ENCODE measurements at places on chromosomes 13 and 19. TPM values are rescaled to one million over a fixed set of nuclear protein-coding genes. Genes with fewer than 3 reads are reported as not detected.

DNA sequence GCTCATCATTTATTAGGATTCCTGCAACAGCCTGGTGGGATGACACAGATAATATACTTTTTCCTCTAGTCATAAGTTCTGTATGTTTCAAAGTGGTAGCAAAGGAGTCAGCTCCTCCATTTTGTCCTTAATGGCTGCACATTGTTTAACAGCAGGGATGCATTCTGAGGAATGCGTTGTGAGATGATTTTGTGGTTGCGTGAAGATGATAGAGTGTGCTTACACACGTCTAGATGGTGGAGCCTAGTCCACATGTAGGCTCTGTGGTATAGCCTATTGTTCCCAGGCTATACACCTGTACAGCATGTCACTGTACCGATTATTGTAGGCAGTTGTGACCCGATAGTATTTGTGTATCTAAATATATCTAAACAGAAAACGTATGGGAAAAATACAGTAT is 4.6 kb downstream of the SMARCA4 start:
- DNase-seq, result no peak

DNA sequence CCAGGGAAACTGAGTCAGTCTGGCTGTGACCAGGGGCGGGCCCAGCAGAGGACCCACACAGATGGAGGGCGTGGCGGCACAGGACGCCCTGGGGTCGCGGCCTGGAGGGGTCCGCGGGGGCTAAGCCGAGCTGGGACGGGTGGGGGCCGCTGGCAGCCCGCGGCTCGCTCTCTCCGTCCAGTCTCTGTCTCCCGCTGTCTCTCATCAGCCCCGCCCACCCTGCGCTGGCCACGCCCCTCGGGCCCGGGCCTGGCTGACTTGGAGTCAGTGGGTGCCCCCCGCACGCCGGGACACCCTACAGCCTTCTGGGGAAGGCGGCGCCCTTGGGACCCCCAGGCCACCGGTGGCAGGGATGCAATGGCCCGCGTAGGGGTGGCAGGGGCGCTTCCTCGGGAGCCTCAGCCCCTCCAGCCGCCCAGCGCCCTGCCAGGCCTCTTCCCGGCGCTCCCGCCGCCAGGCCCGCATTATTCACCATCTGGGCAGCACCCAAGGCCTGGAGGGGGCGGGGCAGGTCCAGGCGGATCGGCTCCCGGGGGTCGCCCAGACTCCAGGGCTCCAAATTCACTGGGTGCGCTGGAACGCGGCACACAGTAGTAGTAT is at the start of gene TBXA2R:
TBXA2R (minus strand) TSS at position 186 of the 600 bp plus-strand sequence. CDS start 6,241 bp downstream, outside the sequence.
- peak; percentile 21 for DNase-seq

- peak; percentile 29 for DNase-seq
Observed at GRCh38 chr13:31807090-31807541, 67.8 kb downstream of the RXFP2 start.

DNA sequence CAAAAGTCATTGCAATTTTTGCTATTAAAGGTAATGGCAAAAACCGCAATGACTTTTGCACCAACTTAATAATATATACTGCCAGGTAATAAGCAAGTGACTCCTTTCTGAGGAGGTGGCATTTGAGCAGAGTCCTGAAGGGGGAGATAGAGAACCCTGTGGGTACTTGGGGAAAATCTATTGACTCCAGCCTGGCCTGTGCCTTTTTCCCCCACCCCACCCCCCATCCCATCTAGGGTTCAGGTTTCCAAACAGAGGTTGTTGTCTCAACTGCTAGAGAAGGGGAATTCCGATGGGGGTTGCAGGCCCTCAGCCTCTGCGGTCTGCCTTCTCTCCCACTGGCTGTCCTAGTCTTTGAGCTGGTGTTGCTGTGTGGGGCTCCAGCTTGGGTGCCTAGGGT is 11.5 kb downstream of the S1PR2 start:
- peak; percentile 73 for DNase-seq

DNA sequence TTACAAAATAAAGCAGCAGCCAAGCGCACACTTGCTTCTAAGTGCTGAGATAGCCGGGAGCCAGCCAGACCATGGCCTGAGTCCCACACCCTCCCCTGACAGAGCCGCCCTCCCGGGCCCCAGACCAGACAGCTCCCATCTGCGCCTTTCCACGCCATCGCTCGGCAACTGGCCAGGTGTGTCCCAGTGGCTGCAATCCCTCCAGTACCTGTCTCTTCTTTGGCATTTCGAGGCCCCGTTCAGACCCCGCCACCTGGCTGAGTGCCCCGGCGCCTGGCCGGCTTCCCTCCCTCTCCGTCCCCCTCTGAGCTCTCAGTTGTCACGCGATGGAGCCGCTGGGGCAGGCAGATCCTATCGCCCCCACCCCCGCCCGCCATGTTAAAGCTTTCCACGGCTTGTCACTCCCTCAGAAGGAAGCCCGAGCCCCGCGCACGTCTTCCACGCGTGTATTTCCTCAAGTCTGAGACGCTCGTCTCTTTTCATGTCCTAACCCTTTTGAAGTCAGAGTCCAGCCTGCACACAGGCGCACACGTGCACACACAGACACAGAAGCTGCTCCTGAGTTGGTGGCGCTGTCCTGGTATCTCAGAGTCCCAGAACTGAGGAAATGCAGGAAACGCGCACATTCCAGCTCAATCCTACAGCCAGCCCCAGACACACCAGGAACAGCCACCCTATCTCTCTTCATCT is 7.9 kb downstream of the MLLT1 start:
- DNase-seq, result no peak

- no peak for DNase-seq
Observed at GRCh38 chr19:5042556-5042955, 73.6 kb downstream of the KDM4B start.

DNA sequence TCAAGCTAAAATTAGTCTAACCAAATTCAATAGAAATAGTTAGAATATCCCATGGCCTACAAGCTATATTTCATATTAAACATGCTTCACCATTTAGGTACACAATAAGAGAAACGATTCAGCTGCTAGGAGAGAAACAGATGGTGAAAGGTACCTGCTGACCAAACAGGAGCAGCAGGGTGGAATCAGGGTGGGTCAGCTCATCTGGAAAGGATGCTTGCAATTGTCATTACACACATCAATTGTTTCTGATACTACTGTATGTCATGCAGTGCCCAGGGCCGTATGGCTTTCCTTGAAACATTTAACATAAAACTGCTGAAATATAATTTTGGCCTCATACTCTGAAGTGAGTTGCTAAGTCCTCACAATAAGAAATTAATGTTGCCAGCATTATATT is 776.0 kb downstream of the DACH1 start:
- DNase-seq, result no peak

DNA sequence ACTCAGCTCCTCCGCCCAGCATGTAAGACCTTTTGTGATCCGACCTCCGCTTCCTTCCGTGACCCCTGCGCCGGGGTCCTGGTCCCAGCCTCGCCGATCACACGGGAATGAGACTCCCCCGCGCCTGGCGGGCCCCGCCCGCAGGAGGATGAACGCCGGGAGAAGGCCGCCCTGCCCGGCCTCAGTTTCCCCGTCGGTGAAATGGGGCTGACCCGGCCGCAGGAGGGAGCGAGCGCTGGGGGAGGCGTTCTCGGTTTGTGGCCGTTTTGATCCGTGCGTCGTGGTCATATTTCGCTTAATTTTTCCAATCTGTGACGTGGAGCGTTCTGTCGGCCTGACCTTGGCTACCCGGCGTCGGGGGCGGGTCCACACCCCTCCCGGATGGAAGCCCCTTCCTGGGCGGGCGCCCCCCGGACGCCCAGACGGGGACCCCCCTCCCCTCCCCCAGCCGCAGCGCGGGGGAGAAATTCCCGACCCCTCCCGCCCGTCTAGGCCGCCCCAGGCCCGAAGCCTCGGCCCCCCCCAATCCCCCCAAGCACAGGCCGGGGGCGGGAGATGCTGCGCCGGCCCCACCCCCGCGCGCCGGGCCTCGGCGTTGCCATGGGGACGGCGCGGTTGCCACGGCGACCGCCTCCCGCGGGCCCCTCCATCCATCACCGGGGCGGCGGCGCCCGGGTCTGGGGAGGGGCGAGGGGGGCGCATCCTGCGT is 11.1 kb downstream of the PALM start:
- no peak for DNase-seq

GRCh38 chr13:37526710-37527473 is 71.7 kb downstream of the POSTN start:
- DNase-seq, result no peak

GRCh38 chr13:93721483-93721882 is 494.9 kb downstream of the GPC6 start:
- DNase-seq, result no peak

DNA sequence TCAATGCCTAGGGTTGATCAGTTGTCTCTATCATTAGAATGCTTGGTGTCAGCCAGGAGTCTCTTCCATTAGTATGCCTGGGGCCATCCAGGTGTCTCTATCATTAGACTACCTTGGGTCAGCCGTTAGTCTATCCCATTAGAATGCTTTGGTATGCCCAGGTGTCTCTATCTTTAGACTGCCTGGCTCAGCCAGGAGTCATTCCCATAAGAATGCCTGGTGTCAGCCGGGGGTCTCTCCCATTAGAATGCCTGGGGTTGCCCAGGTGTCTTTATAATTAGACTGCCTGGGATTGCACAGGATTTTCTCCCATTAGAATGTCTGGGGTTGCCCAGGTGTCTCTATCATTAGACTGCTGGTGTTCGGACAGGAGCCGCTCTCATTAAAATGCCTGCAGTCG is 1442.9 kb downstream of the UQCRFS1 start:
- DNase-seq, result no peak

DNA sequence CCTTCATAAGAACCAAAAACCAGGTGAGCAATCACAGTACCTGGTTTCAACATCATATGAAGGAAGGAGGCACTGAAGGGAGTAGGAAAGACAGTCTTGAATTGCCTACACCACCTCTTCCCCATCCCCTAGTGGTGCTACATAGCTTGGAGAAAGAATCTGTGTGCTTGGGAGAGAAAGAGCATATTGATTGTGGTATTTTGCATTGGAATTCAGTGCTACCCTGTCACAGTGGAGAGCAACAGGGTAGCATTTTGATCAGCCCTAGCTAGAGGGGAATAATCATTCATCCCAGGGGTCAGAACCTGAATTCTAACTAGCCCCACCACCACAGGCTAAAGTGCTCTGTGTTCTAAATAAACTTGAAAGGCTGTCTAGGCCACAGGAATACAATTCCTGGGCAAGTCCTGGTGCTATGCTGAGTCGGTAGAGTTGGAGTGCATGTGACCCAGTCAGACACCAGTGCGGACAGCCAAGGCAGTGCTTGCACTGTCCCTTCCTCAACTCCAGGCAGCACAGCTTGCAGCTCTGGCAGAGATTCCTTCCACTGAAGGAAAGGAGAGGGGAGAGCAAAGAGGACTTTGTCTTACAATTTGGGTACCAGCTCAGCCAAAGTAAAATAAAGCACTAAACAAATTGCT is 158.7 kb downstream of the VWA8 start:
- DNase-seq, result no peak

- DNase-seq, result no peak
Observed at GRCh38 chr19:56106397-56106849, 14.7 kb downstream of the ZNF787 start.

The CALR3 gene
- not detected for total RNA-seq

The FFAR1 gene
- total RNA-seq, result 0.21 TPM

The CPB2 gene
- total RNA-seq, result 0.29 TPM

The EMP3 gene
- total RNA-seq, result 370 TPM

The MCF2L gene
- total RNA-seq, result 18.2 TPM

The PEAK3 gene
- 0.30 TPM for total RNA-seq

The COMP gene
- total RNA-seq, result not detected

The TEX26 gene
- total RNA-seq, result not detected

Data from T-cell (primary cell).